Nephron progenitor cell (in vitro differentiated cells): ENCODE measurements at places on chromosomes 12 and 14.

DNA sequence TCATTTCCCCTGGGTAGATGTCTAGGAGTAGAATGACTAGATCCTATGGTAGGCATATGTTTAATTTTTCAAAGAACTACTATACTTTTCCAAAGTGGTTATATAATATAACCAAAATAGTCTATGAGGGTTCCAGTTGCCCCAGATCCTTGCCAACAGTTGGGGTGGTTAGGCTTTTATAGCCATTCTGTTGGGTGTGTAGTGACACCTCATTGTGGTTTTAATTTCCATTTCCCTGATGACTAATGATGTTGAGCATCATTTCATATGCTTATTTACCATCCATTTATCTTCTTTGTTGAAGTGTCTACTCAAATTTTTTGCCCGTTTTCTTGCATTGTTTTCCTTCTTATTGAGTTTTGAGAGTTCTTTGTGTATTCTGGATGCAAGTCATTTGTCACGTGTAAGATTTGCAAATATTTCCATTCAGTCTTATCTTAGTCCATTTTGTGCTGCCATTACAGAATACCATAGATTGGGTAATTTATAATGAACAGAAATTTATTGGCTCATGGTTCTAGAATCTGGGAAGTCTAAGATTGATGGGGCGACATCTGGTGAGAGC is 4.7 kb downstream of the SYNE2 start:
- H3K27ac ChIP-seq = no peak overlapping the region
- peaks cover 8% of the 10 kb centered on the region for H3K27me3 ChIP-seq
- DNase-seq = no peak
- H3K4me1 ChIP-seq = peaks cover 35% of the 10 kb centered on the region
- H3K36me3 ChIP-seq = peaks cover 4% of the 10 kb centered on the region

DNA sequence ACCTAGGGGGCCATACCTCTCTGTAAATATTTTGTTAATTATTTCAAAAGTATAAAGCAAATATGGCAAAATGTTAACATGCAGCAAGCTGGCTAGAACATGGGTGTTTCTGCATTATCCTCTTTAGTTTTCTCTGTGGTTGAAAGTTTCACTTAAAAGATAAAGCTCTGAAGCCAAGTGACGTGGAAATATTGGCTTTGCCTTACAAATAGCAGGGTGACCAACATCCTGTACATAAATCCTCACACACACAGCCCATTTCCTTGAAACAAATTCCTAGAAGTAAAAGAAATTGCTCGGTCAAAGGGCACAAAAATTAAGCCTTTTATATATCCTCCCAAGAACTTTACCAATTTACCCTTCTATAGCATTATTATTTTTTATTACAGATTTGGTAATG is 10.6 kb upstream of the VWF start:
- DNase-seq = no peak
- H3K36me3 ChIP-seq = no peaks in the 10 kb centered on the region
- peaks cover 13% of the 10 kb centered on the region for H3K4me1 ChIP-seq

DNA sequence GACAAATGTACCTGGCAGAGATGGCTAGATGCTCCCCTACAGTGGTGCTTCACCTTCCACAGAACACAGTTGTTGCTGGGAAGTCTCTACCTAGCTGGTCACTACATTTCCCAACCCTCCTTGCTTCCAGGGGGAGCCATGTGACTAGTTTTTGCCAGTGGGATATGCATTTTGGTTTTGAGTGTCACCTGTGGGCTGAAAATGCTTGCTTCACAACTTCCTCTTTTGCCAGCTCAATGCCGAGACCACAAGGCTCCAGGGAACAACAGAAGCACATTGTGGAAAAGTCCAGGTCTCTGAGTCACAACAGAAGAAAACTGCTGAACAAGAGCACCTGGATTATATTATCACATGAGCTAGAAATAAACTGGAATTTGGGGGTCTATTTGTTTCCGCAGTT is 48.5 kb upstream of the ARHGAP5 start:
- H3K4me1 ChIP-seq = no peaks in the 10 kb centered on the region
- H3K36me3 ChIP-seq = no peaks in the 10 kb centered on the region
- no peak overlapping the region for H3K27ac ChIP-seq
- no peak overlapping the region for H3K4me3 ChIP-seq
- H3K27me3 ChIP-seq = no peaks in the 10 kb centered on the region

- H3K4me1 ChIP-seq = no peaks in the 10 kb centered on the region
- H3K27me3 ChIP-seq = peaks cover 24% of the 10 kb centered on the region
- no peak for DNase-seq
- no peak overlapping the region for H3K27ac ChIP-seq
These were observed 12.3 kb upstream of the TMED10 start for GRCh38 chr14:75188520-75189268.

GRCh38 chr14:75234173-75235115 is 44.2 kb upstream of the FOS start:
- H3K36me3 ChIP-seq = no peaks in the 10 kb centered on the region
- H3K4me3 ChIP-seq = no peak overlapping the region
- H3K4me1 ChIP-seq = peaks cover 40% of the 10 kb centered on the region
- no peak for DNase-seq
- H3K27me3 ChIP-seq = peaks cover 5% of the 10 kb centered on the region
- peak overlapping the region; percentile 64 for H3K27ac ChIP-seq

DNA sequence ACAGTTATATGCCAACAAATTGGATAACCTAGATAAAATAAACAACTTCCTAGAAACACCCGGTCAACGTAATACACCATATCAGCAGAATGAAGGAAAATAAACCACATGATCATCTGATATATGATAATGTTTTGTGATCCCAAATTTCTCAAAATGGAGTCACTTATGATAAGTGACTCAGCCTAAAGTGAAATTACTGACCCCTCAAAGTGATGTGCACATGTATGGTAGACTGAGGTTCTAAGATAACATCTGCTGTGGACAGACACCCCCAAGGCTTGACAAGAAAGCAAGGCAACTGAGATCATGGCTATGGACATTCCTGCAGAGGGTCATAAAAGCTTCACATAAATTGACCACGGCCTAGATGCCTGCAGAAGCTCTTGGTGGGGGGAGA is 105.1 kb upstream of the DCN start:
- DNase-seq = no peak
- H3K27ac ChIP-seq = peak overlapping the region; percentile 47
- H3K27me3 ChIP-seq = no peaks in the 10 kb centered on the region
- H3K4me3 ChIP-seq = no peak overlapping the region
- no peaks in the 10 kb centered on the region for H3K36me3 ChIP-seq

DNA sequence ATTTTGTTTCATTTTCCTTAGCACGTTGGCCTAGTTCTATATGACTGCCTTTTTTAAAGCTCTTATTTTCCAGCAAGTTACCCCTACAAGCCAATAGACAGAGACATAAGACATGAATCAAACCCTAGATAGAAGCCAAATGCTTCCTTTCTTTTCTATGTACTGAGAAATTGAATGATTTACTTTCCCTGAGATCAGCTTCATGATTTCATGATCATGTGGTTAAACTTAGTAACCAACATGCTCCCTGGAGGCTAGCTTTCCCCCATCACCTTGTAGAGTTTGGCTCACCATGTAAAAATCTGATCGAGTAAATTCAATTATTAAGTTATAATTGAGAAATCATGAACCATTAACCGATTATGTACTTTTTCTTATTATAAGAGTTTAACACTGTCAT is 148.1 kb upstream of the LRIG3 start:
- H3K4me1 ChIP-seq = peaks cover 62% of the 10 kb centered on the region
- H3K4me3 ChIP-seq = no peak overlapping the region
- H3K27ac ChIP-seq = peak overlapping the region; percentile 25
- H3K36me3 ChIP-seq = no peaks in the 10 kb centered on the region
- no peaks in the 10 kb centered on the region for H3K27me3 ChIP-seq

GRCh38 chr14:100701314-100701713 is 25.4 kb upstream of the DLK1 start:
- no peak overlapping the region for H3K4me3 ChIP-seq
- peaks cover 31% of the 10 kb centered on the region for H3K4me1 ChIP-seq
- H3K36me3 ChIP-seq = no peaks in the 10 kb centered on the region
- H3K27me3 ChIP-seq = peaks cover 5% of the 10 kb centered on the region
- H3K27ac ChIP-seq = no peak overlapping the region

- H3K4me3 ChIP-seq = no peak overlapping the region
- H3K36me3 ChIP-seq = no peaks in the 10 kb centered on the region
- H3K4me1 ChIP-seq = no peaks in the 10 kb centered on the region
- no peak overlapping the region for H3K27ac ChIP-seq
- no peak for DNase-seq
- H3K27me3 ChIP-seq = peaks cover 18% of the 10 kb centered on the region
These were observed 49.2 kb upstream of the BCAT1 start for GRCh38 chr12:24997970-24998582.

GRCh38 chr14:66708267-66708666 is 200.3 kb downstream of the GPHN start:
- H3K36me3 ChIP-seq = peaks cover 10% of the 10 kb centered on the region
- no peak overlapping the region for H3K27ac ChIP-seq
- no peak for DNase-seq
- H3K4me1 ChIP-seq = no peaks in the 10 kb centered on the region
- no peaks in the 10 kb centered on the region for H3K27me3 ChIP-seq
- H3K4me3 ChIP-seq = no peak overlapping the region

GRCh38 chr14:33457617-33458016 is 493.3 kb downstream of the EGLN3 start:
- H3K4me3 ChIP-seq = no peak overlapping the region
- H3K27me3 ChIP-seq = peaks cover 3% of the 10 kb centered on the region
- no peak for DNase-seq
- peak overlapping the region; percentile 57 for H3K27ac ChIP-seq
- no peaks in the 10 kb centered on the region for H3K36me3 ChIP-seq

GRCh38 chr14:88733121-88733520 is 59.6 kb downstream of the EML5 start:
- H3K36me3 ChIP-seq = no peaks in the 10 kb centered on the region
- no peaks in the 10 kb centered on the region for H3K27me3 ChIP-seq
- no peak overlapping the region for H3K4me3 ChIP-seq
- H3K4me1 ChIP-seq = no peaks in the 10 kb centered on the region
- DNase-seq = no peak
- no peak overlapping the region for H3K27ac ChIP-seq

- H3K36me3 ChIP-seq = no peaks in the 10 kb centered on the region
- H3K27me3 ChIP-seq = peaks cover 43% of the 10 kb centered on the region
- no peak for DNase-seq
- H3K4me1 ChIP-seq = no peaks in the 10 kb centered on the region
- H3K27ac ChIP-seq = no peak overlapping the region
- H3K4me3 ChIP-seq = no peak overlapping the region
These were observed 16.6 kb upstream of the CLMN start for GRCh38 chr14:95336192-95336760.

- H3K27ac ChIP-seq = no peak overlapping the region
- no peak for DNase-seq
- no peaks in the 10 kb centered on the region for H3K36me3 ChIP-seq
- peaks cover 18% of the 10 kb centered on the region for H3K4me1 ChIP-seq
- H3K27me3 ChIP-seq = peaks cover 9% of the 10 kb centered on the region
- no peak overlapping the region for H3K4me3 ChIP-seq
These were observed 21.4 kb downstream of the SYNE3 start for GRCh38 chr14:95495076-95495475.

GRCh38 chr14:83342590-83342989 is 1808.9 kb upstream of the SEL1L start:
- H3K4me1 ChIP-seq = no peaks in the 10 kb centered on the region
- no peak for DNase-seq
- H3K36me3 ChIP-seq = no peaks in the 10 kb centered on the region
- no peak overlapping the region for H3K27ac ChIP-seq
- no peak overlapping the region for H3K4me3 ChIP-seq

GRCh38 chr12:114238808-114239207 is 167.1 kb downstream of the TBX5 start:
- H3K27me3 ChIP-seq = peaks cover 64% of the 10 kb centered on the region
- no peak overlapping the region for H3K27ac ChIP-seq
- DNase-seq = no peak
- peaks cover 33% of the 10 kb centered on the region for H3K4me1 ChIP-seq
- H3K36me3 ChIP-seq = no peaks in the 10 kb centered on the region

DNA sequence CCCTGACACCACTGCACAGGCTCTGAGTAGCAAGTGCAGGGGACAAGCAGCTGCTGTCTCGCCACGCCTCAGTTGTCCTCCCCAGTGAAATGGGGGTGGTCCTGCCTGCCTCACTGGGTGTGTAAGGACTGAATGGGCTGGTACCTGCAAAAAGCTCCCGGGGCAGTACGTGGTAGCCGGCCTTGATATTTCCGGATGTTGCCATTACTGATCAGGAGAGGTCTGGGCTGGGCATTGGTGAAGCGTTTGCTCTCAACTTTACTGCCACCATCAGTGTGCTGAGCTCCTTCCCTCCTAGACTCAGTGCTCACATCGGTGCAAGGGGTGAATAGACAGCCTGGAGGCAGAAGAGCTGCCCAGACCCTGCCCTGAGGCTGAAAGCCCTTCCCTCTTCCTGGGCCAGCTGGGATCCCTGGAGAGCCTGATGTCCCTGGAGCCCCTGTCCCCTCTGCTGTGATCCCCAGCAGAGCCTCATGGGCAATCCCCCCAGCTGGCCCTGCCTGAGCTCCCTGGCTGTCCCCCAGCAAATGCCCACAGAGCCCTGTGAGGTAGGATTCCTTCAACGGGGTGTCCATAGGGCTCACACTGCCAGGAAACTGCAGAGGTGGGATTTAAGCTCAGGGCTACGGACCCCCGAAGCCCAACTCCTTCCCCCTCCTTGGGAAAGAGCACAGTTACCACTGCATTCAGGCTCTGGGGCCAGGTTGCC is 18.2 kb downstream of the DIO3 start:
- peaks cover 28% of the 10 kb centered on the region for H3K27me3 ChIP-seq
- no peak overlapping the region for H3K27ac ChIP-seq
- no peaks in the 10 kb centered on the region for H3K4me1 ChIP-seq
- no peak for DNase-seq

- H3K27me3 ChIP-seq = peaks cover 4% of the 10 kb centered on the region
- no peak for DNase-seq
- H3K4me3 ChIP-seq = no peak overlapping the region
- H3K27ac ChIP-seq = no peak overlapping the region
- no peaks in the 10 kb centered on the region for H3K4me1 ChIP-seq
These were observed 331.5 kb upstream of the NOVA1 start for GRCh38 chr14:26929361-26929760.

GRCh38 chr12:109760031-109760929 is 46.7 kb downstream of the FAM222A start:
- DNase-seq = peak; percentile 1
- no peak overlapping the region for H3K27ac ChIP-seq
- H3K36me3 ChIP-seq = peaks cover 16% of the 10 kb centered on the region
- H3K4me3 ChIP-seq = no peak overlapping the region
- no peaks in the 10 kb centered on the region for H3K27me3 ChIP-seq

DNA sequence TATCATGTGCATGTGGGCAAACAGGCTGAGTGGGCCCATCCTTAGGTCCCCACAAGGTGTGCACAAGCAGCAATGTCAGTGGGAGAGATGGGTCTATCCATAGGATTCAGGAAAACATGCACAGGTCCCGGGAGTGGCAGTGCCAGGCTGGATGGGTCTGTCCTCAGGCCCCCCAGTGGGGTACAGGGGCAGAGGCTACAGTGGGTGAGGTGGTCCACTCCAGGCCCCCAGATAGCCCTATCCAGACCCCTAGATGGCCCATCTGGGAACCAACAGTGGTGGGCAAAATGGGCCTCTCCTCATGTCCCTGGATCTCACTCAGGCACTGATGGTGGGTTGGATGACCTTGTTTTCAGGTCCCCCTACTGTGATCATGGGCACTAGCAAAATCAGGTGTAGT is 277.8 kb upstream of the SYT1 start:
- no peak overlapping the region for H3K27ac ChIP-seq
- H3K4me3 ChIP-seq = no peak overlapping the region
- DNase-seq = no peak
- peaks cover 13% of the 10 kb centered on the region for H3K36me3 ChIP-seq
- H3K4me1 ChIP-seq = no peaks in the 10 kb centered on the region
